Uterine smooth muscle cell (primary cell): ENCODE measurements at places on chromosomes 13 and 19. TPM values are rescaled to one million over a fixed set of nuclear protein-coding genes. Genes with fewer than 3 reads are reported as not detected.

CPT1C gene
- 15.6 and 25.6 TPM in 2 replicates for total RNA-seq

PLPPR3 gene
- 0.12 TPM in 1 of 2 replicates, not detected in the other for total RNA-seq

PRR12 gene
- 2.4 and 3.1 TPM in 2 replicates for total RNA-seq

CEACAM7 gene
- total RNA-seq, result not detected in 2 replicates

OSCAR gene
- total RNA-seq, result 0.22 and 0.50 TPM in 2 replicates

MYBPC2 gene
- not detected in 2 replicates for total RNA-seq

KLK6 gene
- not detected in 2 replicates for total RNA-seq

CCNE1 gene
- 5.4 and 5.6 TPM in 2 replicates for total RNA-seq

C1QTNF9 gene
- under 0.01 TPM in 1 of 2 replicates, not detected in the other for total RNA-seq

ZNF324B gene
- 10.0 and 12.1 TPM in 2 replicates for total RNA-seq

IQCN gene
- 0.44 and 0.50 TPM in 2 replicates for total RNA-seq

PLEKHF1 gene
- 42.8 and 72.5 TPM in 2 replicates for total RNA-seq

KLK4 gene
- total RNA-seq, result not detected in 2 replicates

ANGPTL8 gene
- total RNA-seq, result not detected in 2 replicates

FAM124A gene
- 1.5 and 2.2 TPM in 2 replicates for total RNA-seq
